CD4-positive, alpha-beta T cell treated with Interleukin-21 for 1 hour (primary cell): ENCODE measurements at places on chromosomes 11 and 22.

- DNase-seq = no peak
Measured at GRCh38 chr11:134536219-134536618, 124.2 kb upstream of the B3GAT1 start.

- no peak for DNase-seq
Measured at GRCh38 chr11:112364962-112365481, 104.4 kb upstream of the PLET1 start.

- no peak for DNase-seq
Measured at GRCh38 chr11:76808171-76808570, 25.0 kb downstream of the TSKU start.

DNA sequence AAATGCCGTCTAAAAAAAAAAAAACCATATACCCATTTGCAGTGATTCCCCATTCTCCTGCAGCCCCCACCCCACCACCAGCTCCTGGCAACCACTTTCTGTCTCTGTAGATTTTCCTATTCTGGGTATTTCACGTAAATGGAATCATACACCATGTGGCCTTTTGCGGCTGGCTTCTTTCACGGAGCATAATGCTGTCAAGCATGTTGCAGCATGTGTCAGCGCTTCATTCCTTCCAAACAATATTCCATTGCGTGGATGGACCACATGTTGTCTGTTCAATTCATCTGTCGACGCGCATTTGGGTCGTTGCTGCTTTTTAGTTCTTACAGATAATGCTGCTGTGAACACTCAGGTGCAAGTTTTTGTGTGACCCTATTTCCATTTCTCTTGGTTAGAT, 14.8 kb upstream of the EMID1 start:
- DNase-seq = no peak

- DNase-seq = no peak
Measured at GRCh38 chr22:25554238-25554671, 10.2 kb upstream of the GRK3 start.

DNA sequence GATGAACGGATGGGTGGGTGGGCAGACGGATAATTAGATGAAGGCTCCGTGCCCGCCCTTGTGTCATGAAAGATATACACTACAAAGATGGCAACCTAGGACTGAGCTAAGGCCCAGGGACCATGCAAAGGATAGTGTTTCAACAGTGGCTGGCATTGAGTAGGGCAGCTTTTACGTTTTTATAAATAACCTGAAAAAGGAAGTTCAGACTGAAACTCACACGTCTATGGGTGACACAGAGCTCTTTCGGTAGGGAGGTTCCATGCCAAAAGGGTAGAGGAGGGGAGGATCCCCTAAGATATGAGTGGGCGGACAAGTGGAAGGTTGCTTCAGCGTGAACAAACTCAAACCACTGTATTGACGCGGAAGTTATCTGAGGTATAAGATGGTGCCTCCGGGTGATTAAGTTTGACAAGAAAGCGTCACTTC, 90.5 kb downstream of the UBASH3B start:
- peak; percentile 76 for DNase-seq

- no peak for DNase-seq
Measured at GRCh38 chr11:115244758-115245157, 259.5 kb downstream of the CADM1 start.

GRCh38 chr11:2102883-2103213, 36.3 kb downstream of the IGF2 start:
- DNase-seq = no peak
